ENCODE measurements at places on chromosomes 12 and 14.

DNA sequence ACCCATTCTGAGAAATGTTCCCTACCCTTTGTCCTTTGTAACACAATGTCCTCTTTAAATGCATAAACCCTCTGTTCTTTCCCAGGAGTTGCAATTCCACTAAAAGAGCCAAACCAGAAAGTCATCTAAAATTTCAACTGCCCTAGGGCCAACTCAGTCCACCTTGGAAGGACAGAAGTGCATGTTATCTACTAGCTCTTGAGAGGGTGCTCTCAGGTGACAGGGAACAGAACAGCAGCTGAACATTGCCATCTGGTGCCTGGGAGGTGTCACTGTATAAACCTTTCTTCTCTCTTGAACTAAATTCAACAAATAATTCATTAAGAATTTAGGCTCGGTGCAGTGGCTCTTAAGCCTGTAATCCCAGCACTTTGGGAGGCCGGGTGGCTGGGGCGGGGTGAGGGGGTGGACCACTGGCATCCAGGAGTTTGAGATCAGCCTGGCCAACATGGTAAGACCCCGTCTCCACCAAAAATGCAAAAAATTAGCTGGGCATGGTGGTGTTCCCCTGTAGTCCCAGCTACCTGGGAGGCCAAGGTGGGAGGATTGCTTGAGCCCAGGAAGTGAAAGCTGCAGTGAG, 10.3 kb upstream of the FERMT2 start:
- DNase-seq, result peak; percentile 58

GRCh38 chr14:94532447-94532846, 23.2 kb upstream of the SERPINA12 start:
- no peak for DNase-seq

GRCh38 chr12:131885543-131886057, 8.8 kb upstream of the ULK1 start:
- DNase-seq, result no peak

- DNase-seq, result no peak
These were observed 965 bp downstream of the KRT73 start for GRCh38 chr12:52617403-52617785.

DNA sequence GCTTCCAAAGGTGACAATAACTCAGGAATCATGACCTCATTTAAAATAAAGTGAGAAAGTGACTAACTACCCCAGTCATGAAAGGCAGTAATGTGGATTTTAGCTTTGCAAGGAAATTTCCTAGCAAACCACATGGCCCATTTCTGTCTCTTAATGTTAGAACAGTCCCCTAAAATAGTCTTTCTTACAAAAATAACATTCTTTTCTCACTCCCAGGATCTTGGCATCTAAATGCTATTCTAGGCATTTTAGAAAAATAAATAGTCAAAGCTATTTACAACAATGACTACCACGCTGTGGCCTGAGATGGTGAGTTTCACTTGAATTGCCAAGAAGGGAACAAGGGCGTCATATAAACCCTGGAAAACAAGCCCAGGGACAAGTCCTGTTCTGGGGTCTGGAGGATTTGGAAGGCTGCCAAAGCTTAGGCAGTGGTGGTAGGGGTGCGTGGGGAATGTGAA, 101.2 kb upstream of the CCDC175 start:
- no peak for DNase-seq

DNA sequence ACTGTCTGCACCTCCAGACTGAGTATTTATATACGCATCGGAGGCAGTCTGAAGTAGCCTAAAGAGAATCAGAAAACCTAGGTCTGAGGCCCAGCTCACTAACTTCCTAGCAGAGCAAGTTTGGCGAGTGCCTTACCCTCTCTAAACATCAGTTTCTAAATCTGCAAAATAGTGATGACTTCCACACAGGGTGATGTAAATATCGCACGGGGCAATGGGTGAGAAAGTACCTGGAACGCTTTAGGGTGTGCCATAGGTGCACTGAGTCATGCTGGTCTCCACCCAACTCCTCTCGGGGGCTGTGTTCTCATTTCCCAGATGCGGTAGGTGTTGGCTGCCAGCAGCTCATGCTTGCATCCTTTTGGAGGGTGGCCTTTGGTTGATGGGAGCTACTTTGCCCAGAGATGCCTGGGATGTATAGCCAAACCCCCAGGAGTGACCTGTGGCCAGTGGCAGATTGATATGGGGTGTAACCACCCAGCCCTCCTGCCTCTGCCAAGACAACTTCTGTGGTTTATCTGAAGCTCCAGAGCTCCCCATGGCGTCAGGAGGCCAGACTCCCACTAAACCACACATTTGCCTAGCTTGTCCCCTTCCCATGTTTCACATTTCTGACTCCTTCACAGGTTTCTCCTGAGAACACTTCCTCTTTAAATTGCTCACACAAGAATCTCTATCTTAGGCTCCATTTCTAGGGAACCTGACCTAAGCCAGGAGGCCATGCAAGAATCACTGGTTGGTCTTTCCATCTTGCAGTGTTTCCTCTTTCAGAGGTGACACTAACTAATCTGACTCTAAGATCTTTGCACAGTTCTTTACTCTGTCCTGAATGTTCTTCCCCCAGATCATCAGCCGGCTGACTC, 62.0 kb upstream of the TUNAR start:
- no peak for DNase-seq

DNA sequence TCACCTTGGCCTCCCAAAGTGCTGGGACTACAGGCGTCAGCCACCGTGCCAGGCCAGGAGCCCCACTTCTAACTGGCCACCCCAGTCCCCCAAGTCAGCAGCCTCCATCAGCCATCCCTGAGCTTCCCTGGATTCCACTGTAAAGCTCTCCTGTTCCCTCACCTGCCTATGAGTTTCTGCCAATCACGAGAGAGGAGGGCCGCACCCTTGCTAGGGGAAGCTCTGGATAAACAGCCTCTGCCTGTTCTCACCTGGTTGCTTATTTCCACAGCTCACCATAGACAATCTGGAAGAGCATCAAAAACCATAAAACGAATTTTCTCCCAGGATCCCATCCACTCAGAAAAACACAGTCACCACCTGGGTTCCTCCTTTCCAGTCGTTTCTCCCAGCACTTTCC, 5.0 kb downstream of the CDCA4 start:
- no peak for DNase-seq

DNA sequence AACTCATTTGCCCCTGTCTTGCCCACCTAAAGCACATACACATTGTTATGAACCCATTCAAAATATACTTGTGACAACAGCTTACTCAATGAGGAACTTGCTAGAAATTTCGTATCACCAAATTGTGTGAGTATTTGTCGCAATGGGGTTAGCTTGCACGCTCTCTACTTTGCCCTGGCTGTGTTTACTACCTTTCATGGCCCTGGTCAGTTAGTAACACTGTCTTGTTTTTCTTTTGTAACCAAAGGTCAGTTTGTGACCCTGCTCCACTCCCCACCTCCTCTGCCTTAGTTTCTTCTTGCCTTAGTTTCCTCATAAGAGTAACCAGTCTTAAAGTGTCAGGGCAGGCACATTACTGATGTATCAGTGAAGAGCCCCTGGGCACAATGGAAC, 205.8 kb upstream of the EEA1 start:
- no peak for DNase-seq

GRCh38 chr12:3227076-3227975, 150.1 kb downstream of the TSPAN9 start:
- DNase-seq, result no peak

Data from fibroblast of skin of abdomen (primary cell).